Activated CD4-positive, CD25-positive, alpha-beta regulatory T cell (primary cell): ENCODE measurements at places on chromosomes 4 and X.
A peak's percentile ranks its signal among the peaks of the same experiment; 100 is the strongest.

GRCh38 chr4:127782275-127783025 lies at the start of gene HSPA4L:
TSS of gene HSPA4L (plus strand) at chr4:127782322. CDS start at chr4:127782551, 229 bp downstream.
- DNase-seq, result peak; percentile 4

DNA sequence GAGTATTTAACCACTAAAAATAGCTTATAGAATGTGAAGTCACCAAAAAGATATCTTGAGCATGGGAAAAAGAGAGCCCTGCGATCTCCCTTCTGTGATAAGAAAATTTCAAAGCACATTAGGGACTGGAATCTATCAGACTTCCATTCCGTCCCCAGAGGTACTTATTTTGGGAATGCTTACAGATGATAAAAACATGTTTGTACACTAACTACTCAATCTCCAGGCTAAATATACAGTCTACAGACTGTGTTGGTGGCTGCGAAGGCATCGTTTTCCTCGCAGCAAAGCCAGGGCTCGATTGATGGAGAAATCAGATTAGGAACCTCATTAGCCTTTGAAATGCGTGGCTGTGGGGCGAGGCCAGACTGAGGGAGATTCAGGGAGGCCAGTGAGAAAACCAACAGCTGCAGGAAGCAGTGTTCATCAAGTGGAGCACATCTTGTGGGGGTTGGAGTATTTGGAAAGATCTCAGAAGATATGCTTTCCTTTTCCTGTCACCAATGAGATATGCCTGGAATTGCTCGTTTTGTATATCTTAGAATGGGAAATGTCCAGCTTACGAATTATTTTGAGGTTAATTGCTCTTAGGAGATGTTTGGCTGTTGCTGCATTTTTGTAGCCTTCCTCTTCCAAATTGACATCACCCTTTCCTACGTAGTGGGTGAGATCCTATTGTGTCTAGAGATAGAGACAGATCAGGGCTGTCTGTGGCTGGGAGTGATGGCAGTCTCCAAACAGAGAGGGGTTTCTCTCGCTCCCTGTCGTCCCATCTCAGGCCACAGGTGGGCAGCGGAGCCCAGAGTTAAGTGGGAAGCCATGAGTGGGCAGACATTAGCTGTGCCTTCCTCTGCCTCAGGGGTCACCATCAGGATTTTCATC lies 224.9 kb upstream of the FAT1 start:
- no peak for DNase-seq

DNA sequence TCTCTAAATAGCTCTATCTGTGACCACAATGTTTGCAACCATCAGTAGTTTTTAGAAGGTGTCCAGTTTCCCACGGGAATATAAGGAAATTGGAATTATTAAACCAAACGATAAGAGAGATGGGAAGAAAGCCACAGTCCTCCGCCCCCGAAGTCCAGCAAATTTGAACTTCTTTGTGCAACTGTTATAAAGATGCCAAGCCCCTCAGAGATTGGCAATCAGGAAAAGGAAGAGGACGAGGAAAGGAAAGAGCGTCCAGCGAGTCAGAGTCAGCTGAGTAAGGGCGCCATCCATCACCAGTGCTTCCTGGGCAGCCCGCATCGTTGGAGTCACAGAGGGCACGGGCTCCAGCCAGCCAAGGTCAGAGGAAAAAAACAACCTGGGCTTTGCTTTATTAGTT lies 35.7 kb downstream of the LDB2 start:
- no peak for DNase-seq

GRCh38 chr4:163048447-163048846 lies 118.2 kb downstream of the NAF1 start:
- DNase-seq, result no peak

GRCh38 chrX:44980403-44980802 lies 107.4 kb downstream of the KDM6A start:
- DNase-seq, result no peak

DNA sequence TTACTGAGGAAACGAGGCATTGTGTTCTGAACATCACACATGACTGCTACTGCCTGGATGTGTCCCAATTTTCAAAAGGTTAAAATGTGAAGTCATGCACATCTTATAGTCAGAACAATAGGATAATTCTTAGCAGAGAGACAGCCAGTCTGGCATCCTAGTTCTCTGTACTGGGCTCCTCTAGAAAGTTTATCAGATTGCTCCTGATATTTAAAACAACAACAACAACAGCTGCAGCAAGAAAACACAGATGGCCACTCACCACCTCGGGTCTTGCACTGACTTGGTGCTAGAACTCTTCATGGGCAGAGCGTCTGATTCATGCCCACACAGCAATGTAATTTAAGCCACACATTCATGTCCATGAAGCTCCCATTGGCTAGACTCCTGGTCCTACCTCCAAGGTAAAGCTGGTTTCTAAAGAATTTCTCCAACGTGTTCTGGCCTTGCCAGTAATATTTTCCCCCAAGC lies 33.3 kb upstream of the SLC2A9 start:
- DNase-seq, result no peak

DNA sequence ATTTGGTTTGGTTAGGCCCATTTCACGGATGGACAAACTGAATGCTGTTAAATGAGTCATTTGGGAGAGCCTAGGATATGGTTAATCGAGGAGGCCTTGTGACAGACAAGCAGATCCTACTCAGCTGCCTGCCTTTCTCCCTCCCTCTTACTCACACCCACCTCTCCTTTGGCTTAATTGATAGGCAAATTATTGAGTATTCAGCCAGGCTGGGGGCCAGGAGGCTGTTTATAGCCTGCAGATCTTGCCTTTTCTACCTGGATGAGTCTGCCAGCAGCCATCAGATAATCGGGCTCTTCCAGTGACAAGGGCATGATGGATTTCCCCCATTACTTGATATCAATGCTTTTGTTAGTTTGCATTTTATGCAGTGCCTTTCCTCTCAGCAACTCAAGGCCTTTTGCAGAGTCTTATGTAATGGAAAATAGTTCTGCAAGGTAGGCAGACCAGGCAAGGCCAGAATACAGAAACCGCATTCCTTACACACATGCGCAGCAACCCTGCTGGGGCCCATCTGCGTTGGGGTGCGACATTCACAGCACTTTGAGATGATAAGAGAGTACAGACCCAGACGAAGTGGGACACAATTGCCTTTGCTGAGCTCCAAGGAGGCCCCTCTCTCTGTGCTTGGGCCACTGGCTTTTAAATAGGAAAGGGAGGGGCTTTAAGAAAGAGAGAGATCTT lies 96.2 kb upstream of the ATP6AP2 start:
- no peak for DNase-seq

- DNase-seq, result no peak
These were observed 89.5 kb upstream of the ARX start for GRCh38 chrX:25105221-25105620.

- DNase-seq, result no peak
These were observed 878.7 kb upstream of the TENM3 start for GRCh38 chr4:181364504-181364903.

DNA sequence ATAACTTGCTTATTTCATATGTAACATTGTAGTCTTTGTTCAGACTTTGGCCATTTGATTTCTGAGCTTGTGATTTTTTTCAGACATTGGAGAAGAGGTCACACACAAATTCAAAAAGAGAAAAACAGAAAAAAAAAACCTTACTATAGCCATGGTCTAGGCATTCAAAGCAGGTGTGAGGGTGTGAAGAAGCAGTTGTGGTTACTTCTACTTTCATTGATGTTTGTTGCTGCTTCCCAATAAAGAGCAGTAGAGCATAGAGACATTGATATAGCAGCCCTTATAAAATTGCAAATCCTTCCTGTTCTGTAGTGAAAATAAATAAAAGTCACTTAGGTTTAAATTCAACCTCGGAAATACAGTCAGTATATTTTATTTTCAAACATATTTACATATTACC lies 671.6 kb downstream of the GRXCR1 start:
- no peak for DNase-seq

DNA sequence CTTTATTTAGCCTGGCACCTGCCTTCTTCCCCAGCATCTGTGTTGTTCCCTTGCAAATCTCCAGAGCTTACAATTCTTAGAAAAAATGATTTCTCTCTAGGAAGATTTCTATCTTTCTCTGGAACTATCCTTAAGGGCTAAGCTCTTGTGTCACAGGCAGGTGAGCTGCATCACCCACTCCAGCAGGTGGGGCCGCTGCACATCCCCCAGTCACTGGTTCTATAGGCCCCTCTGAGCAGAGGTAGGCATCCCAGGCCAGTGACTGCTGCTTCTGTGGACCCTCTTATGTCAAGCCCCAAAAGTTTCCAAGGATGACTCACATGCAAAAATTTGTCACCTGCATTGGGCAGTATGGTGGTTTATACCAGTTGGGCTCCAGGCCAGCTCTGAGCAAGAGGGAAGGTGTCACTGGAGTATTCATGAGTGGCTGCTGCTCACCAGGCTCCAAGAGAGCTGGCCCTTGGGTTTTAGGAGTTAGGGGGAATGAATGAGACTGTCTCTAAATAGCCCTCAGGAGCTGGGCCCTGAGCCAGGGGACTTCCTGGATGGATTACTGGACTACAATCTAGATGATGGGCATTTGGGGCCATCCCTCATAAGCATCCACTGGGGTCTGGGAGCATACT lies 208.1 kb upstream of the EOLA2 start:
- no peak for DNase-seq

GRCh38 chr4:99723612-99724011 lies 66.0 kb upstream of the C4orf54 start:
- DNase-seq, result no peak

GRCh38 chrX:32176510-32176909 lies 1034.8 kb downstream of the DMD start:
- no peak for DNase-seq

DNA sequence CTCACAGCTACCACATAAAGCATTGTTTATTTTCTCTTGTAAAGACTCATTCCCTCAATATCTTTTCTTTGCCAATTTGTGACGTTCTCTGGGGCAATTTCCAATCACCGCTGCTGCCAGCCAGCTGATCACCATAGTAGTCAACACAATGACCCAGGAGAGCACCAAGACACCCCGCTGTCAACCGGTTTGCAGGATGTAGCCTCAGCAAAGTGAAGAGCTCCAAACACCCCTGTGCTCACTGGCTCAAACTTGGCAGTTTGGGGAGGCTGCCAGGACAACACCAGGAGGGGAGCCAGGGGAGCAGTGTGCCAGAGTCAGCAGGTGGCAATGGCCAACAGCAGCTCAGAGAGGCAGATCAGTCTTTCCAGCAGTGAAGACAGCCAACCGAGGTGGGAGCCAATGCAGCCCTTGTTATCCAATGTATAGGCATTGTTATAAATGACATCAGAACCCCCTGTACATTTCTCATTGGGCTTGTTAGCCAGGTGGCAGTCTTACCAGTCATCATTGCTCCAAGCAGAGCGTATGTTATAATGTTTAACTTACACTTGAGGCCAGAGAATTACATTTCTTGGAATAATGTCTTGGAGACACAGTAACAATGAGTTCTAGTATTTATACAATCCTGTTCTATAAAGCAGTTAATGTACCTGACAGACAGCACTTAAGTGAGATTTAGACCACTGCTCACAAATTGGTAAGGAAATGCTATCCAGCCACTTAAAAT lies 274.9 kb upstream of the GK2 start:
- no peak for DNase-seq

- peak; percentile 0 for DNase-seq
These were observed 714.2 kb downstream of the RPA4 start for GRCh38 chrX:97597954-97598353.

- no peak for DNase-seq
These were observed 32.1 kb upstream of the GPR78 start for GRCh38 chr4:8547912-8548730.

- DNase-seq, result no peak
These were observed 577.7 kb upstream of the GALNTL6 start for GRCh38 chr4:171235521-171235920.

DNA sequence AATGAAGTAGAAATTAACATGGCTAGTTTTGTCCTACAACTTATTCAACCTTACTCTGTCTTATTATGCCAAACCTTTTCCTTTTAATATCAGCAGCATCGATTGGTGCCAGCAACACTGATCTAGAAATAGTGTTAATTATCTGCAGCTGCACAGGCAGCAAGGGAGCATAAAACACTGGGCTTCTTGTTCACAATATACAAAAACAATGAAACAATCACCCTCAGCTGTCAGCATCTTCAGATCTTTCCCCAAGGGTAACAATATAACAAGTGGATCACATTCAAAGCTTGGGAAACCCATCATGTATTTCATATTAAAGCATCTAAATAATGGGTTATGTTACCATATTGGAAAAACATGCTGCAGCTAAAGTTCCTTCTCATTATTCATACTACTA lies 238.1 kb downstream of the SPOCK3 start:
- no peak for DNase-seq

DNA sequence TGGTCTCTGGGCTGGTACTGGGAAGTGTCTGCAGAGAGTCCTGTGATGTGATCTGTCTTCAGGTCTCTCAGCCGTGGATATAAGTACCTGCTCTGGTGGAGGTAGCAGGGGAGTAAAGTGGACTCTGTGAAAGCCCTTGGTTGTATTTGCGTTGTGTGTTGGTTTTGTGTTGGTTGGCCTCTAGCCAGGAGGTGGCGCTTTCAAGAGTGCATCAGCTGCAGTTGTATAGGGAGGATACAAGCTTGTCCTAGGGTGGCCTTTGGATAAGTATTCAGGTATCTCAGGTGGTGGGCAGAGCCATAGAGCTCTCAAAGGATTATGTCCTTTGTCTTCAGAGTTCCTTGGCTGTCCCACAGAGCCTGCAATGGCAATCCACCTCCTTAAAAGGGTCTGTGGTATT lies 111.6 kb downstream of the MAGEB17 start:
- no peak for DNase-seq
